PC-9 (cell line): ENCODE measurements at places on chromosomes 12 and 14. TPM values are rescaled to one million over a fixed set of nuclear protein-coding genes. Genes with fewer than 3 reads are reported as not detected.

- no peak overlapping the region for H3K27ac ChIP-seq
- H3K4me1 ChIP-seq = no peaks in the 10 kb centered on the region
- H3K27me3 ChIP-seq = no peaks in the 10 kb centered on the region
- H3K36me3 ChIP-seq = no peaks in the 10 kb centered on the region
- no peak overlapping the region for H3K4me3 ChIP-seq
- no peak for DNase-seq
Measured at GRCh38 chr14:42011221-42011620, 404.5 kb downstream of the LRFN5 start.

DNA sequence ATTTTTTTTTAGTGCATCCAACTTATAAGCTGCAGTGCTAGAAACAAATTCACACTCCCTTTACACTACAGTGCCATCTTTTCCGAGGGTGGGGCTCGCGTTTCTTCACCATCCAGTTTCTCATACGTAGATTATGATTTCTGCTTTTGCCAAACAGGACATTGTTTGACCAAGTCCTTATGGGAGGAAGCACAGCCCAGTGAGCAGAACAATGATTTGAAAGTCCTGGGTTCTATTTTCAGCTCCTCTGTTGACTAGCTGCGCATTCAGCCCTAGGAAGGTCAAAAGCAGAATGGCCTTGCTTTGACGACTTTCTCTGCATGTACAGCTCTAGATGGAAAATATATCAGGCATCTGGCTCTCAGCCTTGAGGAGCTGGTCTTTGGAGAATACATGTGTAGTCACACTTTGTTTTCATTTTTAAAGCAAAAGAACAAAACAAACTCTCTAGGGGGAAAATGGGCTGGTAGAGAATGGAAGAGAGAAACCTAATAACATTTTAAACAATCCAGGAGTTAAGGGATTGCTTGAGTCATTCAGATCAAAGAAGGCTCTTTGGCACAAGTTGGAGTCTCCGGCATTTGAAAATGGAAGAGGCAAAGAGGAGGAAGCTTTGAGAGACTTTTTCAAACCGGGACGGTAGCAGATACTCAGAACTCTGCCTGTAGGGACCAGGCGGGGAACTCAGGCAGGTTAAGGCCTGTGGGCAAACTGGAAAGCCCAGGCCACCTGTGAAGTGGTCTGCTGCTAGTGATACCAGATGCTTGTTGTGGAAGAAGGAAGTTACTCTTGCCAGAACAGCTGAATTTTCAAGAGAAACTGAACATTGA lies 257.3 kb upstream of the PLEKHG7 start:
- H3K4me3 ChIP-seq = no peak overlapping the region
- DNase-seq = no peak
- no peaks in the 10 kb centered on the region for H3K27me3 ChIP-seq
- H3K4me1 ChIP-seq = no peaks in the 10 kb centered on the region
- H3K36me3 ChIP-seq = no peaks in the 10 kb centered on the region

CLEC6A gene
- total RNA-seq = not detected in 2 replicates

- no peak overlapping the region for H3K27ac ChIP-seq
- no peak for DNase-seq
- H3K4me3 ChIP-seq = no peak overlapping the region
- H3K4me1 ChIP-seq = no peaks in the 10 kb centered on the region
Measured at GRCh38 chr14:50874757-50875156, 2.9 kb downstream of the ABHD12B start.

DNA sequence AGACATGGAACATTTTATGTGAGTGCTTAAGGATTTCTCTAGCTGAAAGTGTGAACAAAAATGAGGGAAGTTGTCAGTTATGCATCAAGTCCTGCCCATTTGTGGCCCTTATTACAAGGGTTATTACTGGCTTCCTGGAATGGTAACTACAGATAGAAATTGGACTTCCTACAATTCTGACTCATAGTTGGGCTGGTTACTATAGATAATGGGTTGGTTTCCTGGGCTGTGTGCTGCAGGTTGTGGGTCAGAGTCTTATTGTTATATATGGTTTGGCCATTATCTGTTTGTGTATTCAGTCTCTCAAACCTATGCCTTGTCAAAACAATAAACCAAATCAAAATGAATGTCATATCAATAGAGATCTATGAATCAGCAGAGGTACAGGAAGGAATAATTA lies 313.7 kb downstream of the ADAMTS20 start:
- no peaks in the 10 kb centered on the region for H3K36me3 ChIP-seq
- DNase-seq = no peak
- no peaks in the 10 kb centered on the region for H3K4me1 ChIP-seq
- no peak overlapping the region for H3K4me3 ChIP-seq
- H3K27ac ChIP-seq = no peak overlapping the region

DNA sequence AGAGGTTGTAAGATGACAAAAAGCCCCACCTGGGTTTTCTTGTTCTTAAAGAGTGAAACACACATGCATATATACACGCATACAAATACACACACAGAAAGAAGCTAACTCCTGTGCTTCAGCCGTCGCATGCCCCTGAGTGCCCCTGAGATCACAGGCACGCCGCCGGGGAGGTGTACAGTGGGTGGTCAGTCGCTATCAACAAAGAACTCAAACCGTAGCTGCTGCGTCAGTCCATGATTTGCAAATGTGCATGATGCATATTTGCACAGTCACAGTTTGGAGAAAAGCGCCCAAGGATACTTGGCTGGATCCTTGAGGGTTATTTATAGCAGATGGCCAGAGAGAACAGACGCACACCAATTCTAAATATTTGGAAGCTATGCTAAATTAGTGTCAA lies 206.9 kb downstream of the TMEM132D start:
- H3K27ac ChIP-seq = no peak overlapping the region
- no peak for DNase-seq
- H3K27me3 ChIP-seq = peaks cover 14% of the 10 kb centered on the region; the same call in 1 of the 2 replicates

CMA1 gene
- not detected in 2 replicates for total RNA-seq

NAP1L1 gene
- total RNA-seq = 466 and 587 TPM in 2 replicates

DNA sequence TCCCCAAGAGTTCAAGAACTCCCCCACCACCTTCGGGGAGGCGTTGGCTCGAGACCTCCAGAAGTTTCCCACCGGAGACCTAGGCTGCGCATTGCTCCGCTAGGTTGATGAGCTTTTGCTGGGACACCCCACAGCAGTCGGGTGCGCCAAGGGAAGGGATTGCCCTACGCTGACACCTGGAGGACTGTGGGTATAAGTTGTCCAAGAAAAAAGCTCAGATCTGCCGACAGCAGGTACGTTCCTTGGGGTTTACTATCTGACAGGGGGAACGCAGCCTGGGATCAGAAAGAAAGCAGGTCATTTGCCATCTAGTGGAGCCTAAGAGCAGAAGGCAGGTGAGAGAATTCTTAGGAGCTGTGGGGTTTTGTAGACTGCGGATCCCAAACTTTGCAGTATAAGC lies 98.8 kb downstream of the FRMD6 start:
- no peaks in the 10 kb centered on the region for H3K36me3 ChIP-seq
- H3K4me1 ChIP-seq = peaks cover 11% of the 10 kb centered on the region
- no peak overlapping the region for H3K27ac ChIP-seq
- no peaks in the 10 kb centered on the region for H3K27me3 ChIP-seq
- no peak for DNase-seq

C1S gene
- 32.4 and 32.9 TPM in 2 replicates for total RNA-seq

- peaks cover 6% of the 10 kb centered on the region for H3K4me1 ChIP-seq
- H3K27me3 ChIP-seq = no peaks in the 10 kb centered on the region
- no peaks in the 10 kb centered on the region for H3K36me3 ChIP-seq
- H3K27ac ChIP-seq = no peak overlapping the region
Measured at GRCh38 chr14:103087343-103087835, 3.4 kb downstream of the LBHD2 start.

GRCh38 chr14:51547701-51548100 lies 104.0 kb upstream of the FRMD6 start:
- H3K36me3 ChIP-seq = no peaks in the 10 kb centered on the region
- no peak for DNase-seq
- peaks cover 36% of the 10 kb centered on the region for H3K4me1 ChIP-seq
- no peak overlapping the region for H3K4me3 ChIP-seq
- no peaks in the 10 kb centered on the region for H3K27me3 ChIP-seq
- H3K27ac ChIP-seq = peak overlapping the region; percentile 84

TAS2R30 gene
- 2.9 and 3.1 TPM in 2 replicates for total RNA-seq
